ENCODE measurements at places on chromosomes 5 and 9. TPM values are rescaled to one million over a fixed set of nuclear protein-coding genes. Genes with fewer than 3 reads are reported as not detected.
A peak's percentile ranks its signal among the peaks of the same experiment; 100 is the strongest.

- no peak overlapping the region for H3K27ac ChIP-seq
- no peaks in the 10 kb centered on the region for H3K4me1 ChIP-seq
- H3K4me3 ChIP-seq: no peak overlapping the region
- DNase-seq: no peak
These were observed 589.4 kb downstream of the NR2F1-AS1 start for GRCh38 chr5:92991581-92992067.

- no peaks in the 10 kb centered on the region for H3K27me3 ChIP-seq
- H3K27ac ChIP-seq: peak overlapping the region; percentile 99
These were observed 28.4 kb downstream of the ZFP62 start for GRCh38 chr5:180832638-180833068.

- no peaks in the 10 kb centered on the region for H3K4me1 ChIP-seq
- no peak for DNase-seq
- H3K27me3 ChIP-seq: no peaks in the 10 kb centered on the region
- no peaks in the 10 kb centered on the region for H3K36me3 ChIP-seq
- H3K27ac ChIP-seq: no peak overlapping the region
These were observed 443.1 kb upstream of the CLINT1 start for GRCh38 chr5:158302029-158302428.

DNA sequence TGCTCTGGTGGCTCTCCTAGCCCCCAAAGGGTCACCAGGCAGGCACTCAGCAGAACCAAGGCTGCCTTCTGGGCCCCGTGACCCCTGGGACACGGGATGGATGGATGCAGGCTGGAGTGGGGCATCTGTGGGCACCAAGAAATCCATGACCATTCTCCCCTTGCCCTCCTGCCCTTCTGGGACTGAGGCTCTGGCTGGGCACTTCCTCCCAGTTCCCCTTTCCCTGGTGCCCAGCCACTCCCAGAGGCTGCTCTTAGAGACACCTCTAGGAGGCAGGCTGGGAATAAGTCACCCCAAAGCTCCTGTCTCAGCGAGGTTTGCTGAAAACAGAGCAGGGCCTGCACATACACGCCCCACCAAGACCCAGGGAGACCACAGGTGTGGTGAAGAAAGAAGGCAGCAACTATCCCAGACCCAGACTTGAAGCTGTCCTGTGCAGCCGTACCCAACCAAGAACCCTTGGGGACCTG, 943 bp downstream of the STING1 start:
- H3K27ac ChIP-seq: peak overlapping the region; percentile 89
- DNase-seq: peak; percentile 39
- H3K4me1 ChIP-seq: no peaks in the 10 kb centered on the region
- H3K4me3 ChIP-seq: peak overlapping the region; percentile 26
- no peaks in the 10 kb centered on the region for H3K27me3 ChIP-seq
- H3K36me3 ChIP-seq: no peaks in the 10 kb centered on the region

GRCh38 chr5:181134259-181134658, 3.3 kb upstream of the OR2V1 start:
- no peaks in the 10 kb centered on the region for H3K4me1 ChIP-seq
- DNase-seq: no peak
- peaks cover 40% of the 10 kb centered on the region for H3K27me3 ChIP-seq
- no peak overlapping the region for H3K4me3 ChIP-seq

DNA sequence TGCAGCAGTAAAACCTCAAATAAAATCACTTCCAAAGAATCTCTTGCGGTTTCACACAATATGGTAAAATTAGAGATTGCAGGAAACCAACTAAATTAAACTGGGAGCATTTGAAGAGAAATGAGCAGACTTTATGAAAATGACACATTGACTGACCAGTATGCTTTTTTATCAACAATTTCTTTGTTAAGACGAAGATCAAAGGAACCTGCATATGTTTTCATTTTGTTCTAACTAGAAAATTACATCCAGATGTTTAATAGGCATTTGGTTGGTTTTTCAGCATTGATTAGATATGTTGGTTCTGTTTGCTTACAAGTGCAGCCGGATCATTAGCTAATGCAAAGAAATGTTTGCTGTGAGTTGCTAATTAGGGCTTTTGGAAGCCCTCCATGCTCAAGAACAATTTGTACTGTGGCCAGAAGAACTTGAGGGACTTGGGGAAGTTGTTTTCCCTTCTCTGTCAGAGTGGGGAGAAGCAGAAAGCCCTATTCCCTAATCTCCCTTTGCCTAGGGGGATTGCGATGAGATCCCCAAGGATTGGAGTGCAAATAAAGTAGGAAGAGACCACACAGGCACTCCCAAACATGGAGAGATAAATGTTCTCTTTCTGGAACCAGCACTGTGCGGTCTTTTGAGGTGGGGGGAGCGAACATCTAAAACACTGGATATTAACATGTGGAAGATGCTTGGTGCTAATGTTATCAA, 4.5 kb upstream of the TLE1 start:
- no peak overlapping the region for H3K27ac ChIP-seq
- no peaks in the 10 kb centered on the region for H3K36me3 ChIP-seq
- H3K27me3 ChIP-seq: no peaks in the 10 kb centered on the region

DNA sequence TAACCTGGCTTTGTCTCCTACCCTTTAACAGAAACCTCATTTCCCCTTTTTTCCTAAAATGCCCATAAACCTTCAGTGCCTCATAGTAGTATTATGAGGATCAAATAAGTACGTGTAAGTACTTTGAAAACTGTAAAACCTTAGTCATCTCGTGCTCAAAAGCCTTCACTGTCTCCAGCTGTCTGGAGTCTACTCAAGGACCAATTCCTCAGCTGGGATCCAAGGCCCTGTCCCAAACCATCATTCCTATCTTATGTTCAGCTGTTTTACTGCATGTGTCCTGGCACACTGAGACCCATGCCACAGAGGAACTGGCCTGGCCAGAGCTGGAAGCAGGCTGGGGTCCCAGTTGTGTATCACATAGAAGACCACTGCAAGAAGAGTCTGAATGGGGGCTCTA, 15.9 kb downstream of the ADAMTSL1 start:
- DNase-seq: no peak
- no peak overlapping the region for H3K4me3 ChIP-seq
- no peaks in the 10 kb centered on the region for H3K27me3 ChIP-seq
- no peaks in the 10 kb centered on the region for H3K36me3 ChIP-seq
- no peaks in the 10 kb centered on the region for H3K4me1 ChIP-seq

Gene PCDHB3
- total RNA-seq: not detected

Gene FAXDC2
- 54.8 TPM for total RNA-seq

Gene PCDHGA2
- total RNA-seq: 1.4 TPM

GRCh38 chr5:132768485-132768868, 8.6 kb downstream of the SEPTIN8 start:
- no peaks in the 10 kb centered on the region for H3K36me3 ChIP-seq
- H3K4me3 ChIP-seq: no peak overlapping the region
- no peak overlapping the region for H3K27ac ChIP-seq
- H3K27me3 ChIP-seq: no peaks in the 10 kb centered on the region
- peaks cover 11% of the 10 kb centered on the region for H3K4me1 ChIP-seq

GRCh38 chr9:108099854-108100253, 610.3 kb upstream of the KLF4 start:
- H3K36me3 ChIP-seq: no peaks in the 10 kb centered on the region
- H3K27ac ChIP-seq: no peak overlapping the region
- no peak for DNase-seq
- no peak overlapping the region for H3K4me3 ChIP-seq

DNA sequence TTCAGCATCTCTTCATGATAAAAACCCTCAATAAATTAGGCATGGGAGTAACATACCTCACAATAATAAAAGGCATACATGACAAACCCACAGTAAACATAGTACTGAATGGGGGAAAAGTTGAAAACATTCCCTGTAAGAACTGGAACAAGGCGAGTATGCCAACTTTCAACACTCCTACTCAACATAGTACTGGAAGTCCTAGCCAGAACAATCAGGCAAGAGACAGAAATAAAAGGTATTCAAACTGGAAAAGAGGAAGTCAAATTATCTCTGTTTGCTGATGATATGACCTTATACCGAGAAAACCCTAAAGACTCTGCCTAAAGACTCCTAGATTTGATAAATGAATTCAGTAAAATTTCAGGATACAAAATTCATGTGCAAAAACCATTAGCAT, 167.6 kb downstream of the TMEM38B start:
- H3K4me3 ChIP-seq: no peak overlapping the region
- DNase-seq: no peak
- no peaks in the 10 kb centered on the region for H3K36me3 ChIP-seq
- no peaks in the 10 kb centered on the region for H3K27me3 ChIP-seq

Gene LCN1
- total RNA-seq: not detected

DNA sequence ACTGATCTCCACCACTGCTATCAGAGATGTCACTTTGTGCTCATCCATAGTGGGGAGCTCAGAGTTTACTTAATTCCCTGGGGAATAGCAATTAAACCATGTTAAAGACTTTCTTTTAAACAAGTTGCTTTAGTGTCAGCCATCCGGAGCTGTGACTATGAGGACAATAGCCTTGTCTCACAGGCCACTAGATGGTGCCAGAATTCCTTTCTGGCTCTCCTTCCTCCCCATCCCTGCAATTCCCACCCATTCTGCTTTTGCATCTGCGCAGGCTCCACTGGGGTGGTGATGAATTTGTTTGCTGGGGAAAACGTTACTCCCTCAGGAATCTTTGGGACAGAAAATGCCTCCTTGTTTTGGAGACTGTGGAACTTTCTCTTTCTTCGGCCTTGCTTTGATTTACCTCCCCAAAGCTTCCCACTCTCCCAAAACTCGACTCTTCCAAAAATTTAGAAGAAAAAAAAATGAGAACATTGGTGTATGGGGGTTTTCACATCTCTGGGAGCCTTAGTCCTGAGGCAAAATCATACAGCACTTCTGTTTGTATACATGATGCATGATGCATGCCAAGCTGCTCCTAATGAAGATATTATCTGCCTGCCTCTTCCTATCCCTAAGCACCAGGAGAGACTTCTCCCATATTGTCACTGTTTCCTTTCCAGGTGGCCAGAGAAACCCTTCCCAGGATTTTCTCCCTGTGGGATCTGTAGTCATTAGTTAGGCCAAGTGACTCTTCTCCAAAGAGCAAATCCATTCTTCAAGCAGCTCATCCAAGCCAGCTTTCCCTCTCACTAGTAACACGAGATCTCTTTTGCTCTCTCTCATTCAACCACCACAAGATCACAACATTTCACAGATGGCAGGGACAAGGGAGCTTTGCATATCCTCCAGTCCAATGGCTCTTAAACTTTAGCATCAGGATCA, 466.1 kb downstream of the TLR4 start:
- no peak overlapping the region for H3K27ac ChIP-seq
- DNase-seq: peak; percentile 15
- no peaks in the 10 kb centered on the region for H3K4me1 ChIP-seq
- no peaks in the 10 kb centered on the region for H3K36me3 ChIP-seq
- H3K4me3 ChIP-seq: no peak overlapping the region

Gene SIMC1
- 16.1 TPM for total RNA-seq

DNA sequence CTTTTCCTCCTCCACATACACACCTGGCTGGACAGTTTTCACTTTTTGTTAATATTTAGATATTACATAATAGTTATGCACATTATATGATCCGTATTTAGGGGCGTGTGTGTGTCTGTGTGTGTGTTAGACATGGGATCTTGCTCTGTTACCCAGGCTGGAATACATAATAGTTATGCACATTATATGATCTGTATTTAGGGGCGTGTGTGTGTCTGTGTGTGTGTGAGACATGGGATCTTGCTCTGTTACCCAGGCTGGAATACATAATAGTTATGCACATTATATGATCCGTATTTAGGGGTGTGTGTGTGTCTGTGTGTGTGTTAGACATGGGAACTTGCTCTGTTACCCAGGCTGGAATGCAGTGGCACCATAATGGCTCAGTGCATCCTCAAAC, 199.0 kb upstream of the OTULINL start:
- no peaks in the 10 kb centered on the region for H3K27me3 ChIP-seq
- no peak overlapping the region for H3K4me3 ChIP-seq
- no peaks in the 10 kb centered on the region for H3K4me1 ChIP-seq
- DNase-seq: no peak

Gene NOXA1
- 31.1 TPM for total RNA-seq

- no peaks in the 10 kb centered on the region for H3K36me3 ChIP-seq
- no peak for DNase-seq
- no peak overlapping the region for H3K27ac ChIP-seq
- no peaks in the 10 kb centered on the region for H3K27me3 ChIP-seq
These were observed 35.5 kb downstream of the TTC1 start for GRCh38 chr5:160044391-160044804.

GRCh38 chr9:89278997-89279739, 31.8 kb upstream of the CKS2 start:
- H3K4me1 ChIP-seq: no peaks in the 10 kb centered on the region
- DNase-seq: no peak
- no peak overlapping the region for H3K27ac ChIP-seq
- H3K27me3 ChIP-seq: no peaks in the 10 kb centered on the region
- H3K36me3 ChIP-seq: peaks cover 2% of the 10 kb centered on the region

Gene RHOBTB3
- total RNA-seq: 81.5 TPM

DNA sequence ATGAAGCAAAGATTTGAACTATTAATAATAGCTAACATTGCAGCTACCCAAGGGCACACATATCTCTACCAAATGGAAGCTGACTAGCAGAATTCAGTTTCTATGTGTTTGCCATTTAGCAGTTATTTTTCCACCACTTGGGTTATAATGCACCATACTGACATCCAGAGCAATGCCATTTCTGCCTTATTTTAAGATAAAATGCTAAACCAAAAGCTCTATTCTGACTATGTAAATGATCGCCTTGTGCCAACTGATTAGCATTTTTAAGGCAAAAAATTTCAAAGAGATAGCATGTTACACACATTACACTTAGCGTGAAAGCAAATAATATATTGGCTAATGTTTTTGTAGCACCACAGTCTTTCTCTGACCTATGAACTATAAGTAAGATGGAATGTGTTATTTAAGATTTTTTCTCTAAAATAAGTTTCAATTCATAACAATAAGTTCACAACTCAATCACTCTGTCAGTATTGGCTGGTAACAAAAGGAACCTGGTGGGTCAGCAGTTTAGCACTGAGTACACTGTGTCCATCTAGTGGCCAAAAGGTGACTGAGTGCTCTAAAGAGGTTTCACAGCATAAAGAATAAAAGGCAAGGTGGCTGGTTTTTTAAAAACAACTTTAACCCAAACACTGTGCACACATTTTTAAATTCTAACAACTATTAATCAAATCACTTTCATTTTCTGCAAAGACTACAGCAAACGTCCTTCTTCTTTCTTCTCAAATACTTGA, 443.5 kb downstream of the PDE4D start:
- H3K4me3 ChIP-seq: no peak overlapping the region
- no peaks in the 10 kb centered on the region for H3K36me3 ChIP-seq
- H3K27me3 ChIP-seq: no peaks in the 10 kb centered on the region
- DNase-seq: no peak
- H3K27ac ChIP-seq: no peak overlapping the region

DNA sequence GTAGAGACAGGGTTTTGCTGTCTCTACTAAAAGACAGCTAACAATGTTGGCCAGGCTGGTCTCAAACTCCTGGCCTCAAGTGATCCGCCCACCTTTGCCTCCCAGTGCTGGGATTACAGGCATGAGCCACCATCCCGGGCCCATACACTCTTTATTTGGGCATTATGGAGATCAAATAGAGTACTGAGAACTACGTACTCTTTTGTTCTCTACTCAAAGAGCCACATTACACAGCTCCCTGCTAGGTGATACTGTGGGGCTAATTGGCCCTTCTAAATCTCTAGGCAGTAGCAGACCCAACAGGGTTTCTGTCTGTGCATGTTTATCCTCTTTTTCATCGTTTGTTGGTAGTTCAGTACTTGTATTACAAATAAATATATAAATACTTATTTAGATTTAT, 16.1 kb downstream of the CKMT2 start:
- no peaks in the 10 kb centered on the region for H3K4me1 ChIP-seq
- DNase-seq: no peak
- H3K36me3 ChIP-seq: no peaks in the 10 kb centered on the region

- no peaks in the 10 kb centered on the region for H3K27me3 ChIP-seq
- H3K4me3 ChIP-seq: no peak overlapping the region
- no peaks in the 10 kb centered on the region for H3K36me3 ChIP-seq
- H3K4me1 ChIP-seq: peaks cover 10% of the 10 kb centered on the region
- peak overlapping the region; percentile 38 for H3K27ac ChIP-seq
These were observed 4.8 kb upstream of the SMU1 start for GRCh38 chr9:33081128-33081851.

Gene PCDHB12
- 0.79 TPM for total RNA-seq

Gene DCTN3
- 58.9 TPM for total RNA-seq

All from transverse colon (tissue), 4 donors.